Cerebellar nuclear complex (tissue), 1 donor: ENCODE measurements at places on chromosomes 7 and 10.

- DNase-seq: no peak
These were observed 25.1 kb downstream of the MAT1A start for GRCh38 chr10:80264081-80265056.

DNA sequence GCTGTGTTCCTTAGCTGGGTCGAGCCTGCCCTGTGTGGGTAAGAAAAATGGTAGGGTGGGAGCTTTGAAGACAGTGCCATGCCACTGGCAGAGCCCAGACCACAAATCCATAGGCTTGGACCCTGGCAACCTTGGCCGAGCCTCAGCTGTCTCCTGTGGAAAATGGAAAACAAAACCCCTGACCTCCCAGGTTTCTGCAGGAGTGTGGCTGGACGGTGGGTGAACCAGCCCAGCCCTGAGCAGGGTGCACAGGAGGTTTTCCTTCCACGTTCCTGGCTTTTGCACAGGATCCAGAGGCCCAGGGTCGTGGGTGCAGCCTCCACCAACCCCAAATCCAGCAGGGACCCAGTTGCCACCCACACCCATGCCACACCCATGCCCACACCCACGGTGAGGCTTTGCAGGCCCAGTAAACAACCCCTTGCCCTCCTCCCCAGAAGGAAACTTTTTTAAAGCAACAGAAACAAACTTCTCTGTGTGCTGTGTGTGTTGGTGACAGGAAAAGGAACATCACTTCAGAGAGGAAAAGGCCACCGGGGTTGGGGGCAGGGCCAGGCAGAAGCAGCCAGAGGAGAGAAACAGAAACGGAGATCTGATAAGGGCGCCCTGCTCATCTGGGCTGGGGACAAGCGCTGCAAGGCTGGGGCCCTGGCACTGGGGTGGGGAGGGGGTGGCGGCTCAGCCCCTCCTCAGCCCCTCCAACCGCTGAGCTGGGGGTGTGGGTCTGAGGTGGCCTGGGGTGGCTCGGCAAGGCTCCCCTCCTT, 20.7 kb upstream of the ZMIZ1 start:
- DNase-seq: no peak

DNA sequence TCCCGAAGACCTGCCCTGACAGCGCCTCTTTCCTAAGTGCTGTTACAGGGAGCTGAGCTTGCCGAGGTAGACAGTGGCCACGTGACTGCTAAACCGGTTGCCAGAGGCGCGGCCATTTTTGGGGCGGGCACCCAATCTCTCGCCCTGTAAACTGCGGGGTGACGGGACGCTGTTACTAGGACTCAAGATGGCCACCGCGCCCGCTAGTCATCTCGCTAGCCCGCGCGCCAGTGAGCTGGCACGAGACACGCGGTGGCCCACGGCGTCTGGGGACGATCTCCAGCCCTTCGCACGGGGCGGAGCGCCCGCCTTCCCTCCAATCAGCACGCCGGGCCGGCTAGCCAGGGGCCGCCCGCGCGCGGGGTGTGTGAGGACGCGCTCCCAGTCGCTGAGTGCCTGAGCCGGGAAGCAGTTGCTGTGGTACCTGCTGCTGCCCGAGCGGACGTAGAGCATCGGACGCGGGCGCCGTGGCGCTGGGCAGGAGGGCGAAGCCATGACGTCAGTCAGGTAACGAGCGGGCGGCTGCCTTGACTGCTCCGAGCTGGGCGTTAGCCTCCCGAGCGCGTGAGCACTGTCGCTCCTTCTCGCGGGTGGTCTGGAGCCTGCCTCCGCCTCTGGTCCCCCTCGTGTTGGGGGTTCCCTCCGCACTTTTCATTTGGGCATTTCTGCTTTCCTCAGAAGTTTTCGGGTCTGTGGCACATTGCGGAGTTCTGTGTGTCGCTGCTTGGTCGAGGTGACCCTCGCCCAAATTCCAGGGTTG, 25.5 kb downstream of the ADK start:
- DNase-seq: peak; percentile 53

DNA sequence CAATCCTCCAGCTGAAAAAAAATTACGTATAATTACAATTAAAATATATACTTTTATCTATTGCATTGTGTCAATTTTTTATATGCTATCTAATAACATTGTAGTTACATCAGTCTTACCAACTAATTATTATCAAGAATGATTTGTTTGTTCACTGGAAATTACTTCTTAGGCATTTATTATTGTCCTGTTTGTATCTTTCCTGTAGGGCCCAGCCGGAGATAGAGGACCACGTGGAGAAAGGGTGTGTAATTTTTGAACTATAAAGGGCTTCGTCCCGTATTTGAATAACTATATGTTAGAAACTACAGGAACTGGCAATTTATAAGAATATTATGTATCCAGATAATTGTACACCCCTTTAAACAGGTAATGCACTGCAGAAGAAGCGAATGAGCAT, 4.1 kb downstream of the COL1A2 start:
- DNase-seq: no peak

DNA sequence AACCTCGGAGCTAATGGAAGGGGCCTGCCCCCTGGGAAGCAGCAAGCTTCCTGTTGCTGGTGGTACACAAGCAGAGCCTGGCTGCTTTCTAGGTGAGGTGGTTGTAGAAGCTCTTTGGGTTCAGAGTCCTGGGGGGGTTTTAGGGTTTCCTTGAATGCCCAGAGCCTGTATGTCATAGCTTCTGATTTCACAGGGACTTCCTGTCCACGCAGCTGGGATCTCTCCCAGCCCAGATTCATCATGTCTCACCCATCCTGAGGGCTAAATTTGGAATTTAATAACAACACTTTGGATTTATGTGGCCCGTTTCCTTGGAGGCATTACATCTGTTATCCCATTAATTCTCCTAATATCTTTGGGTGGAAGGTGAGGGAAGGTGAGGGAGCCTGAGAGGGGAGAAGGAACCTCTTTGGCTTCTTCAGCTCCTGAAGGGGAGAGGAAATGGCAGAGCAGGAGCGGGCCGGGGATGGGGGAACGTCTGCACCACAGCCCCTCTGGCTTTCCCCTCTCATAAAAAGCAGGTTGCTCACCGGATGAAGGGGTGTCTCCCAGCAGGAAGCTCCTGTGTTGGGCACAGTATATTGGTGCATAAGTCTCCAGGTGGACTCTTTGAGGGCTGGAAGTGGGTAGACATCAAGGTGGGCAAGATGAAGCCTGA, 19.7 kb downstream of the RPS24 start:
- no peak for DNase-seq

DNA sequence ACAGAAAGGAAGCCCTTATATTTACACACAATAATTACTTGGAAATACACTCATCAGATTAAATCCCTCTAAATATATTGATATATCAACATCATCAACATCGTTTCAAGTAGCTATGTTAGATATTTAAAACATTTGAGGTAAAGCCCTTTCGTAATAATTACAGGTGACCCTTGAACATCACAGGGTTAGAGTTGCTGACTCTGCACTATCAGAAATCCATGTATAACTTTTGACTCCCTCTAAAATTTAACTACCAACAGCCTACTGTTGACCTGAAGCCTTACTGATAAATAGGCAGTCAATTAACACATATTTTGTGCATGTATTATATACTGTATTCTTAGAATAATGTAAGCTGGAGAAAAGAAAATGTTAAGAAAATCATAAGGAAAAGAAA, 34.6 kb upstream of the LRRN3 start:
- no peak for DNase-seq

DNA sequence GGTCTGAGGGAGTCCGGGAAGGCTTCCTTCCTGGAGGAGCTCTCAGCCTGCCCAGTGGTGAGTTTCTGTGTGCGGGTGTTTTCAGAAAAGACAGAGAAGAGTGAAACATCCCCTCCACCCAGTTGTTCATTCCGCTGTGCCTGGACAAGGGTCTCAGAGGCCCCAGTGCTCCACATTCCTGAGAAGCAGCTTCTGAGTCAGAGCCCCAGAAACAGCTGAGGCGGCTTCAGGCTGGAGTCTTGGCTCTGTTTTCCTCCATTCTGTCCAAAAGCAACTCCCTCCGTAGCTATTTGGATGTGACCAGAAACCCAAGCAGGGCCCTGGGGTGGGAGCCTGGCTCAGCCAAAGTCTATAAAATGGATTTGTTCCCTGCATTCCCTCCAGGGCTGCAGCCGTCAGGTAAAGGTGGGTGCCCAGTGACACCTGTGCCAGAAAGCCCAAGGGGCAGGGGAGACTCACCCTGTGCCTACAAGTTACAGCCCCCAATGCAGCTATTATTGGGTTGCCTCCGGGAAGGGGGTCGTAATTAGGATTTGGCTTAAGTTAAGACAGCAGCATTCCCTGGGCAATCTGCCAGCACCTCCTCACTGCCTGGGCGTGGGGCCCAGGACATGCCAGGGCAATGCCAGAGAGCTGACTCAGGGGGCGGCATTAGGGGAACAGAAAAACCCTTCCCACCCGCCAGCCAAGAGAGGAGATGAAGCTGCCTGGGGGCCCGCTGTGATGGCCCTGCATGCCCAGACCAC, 13.1 kb upstream of the CAMK2G start:
- peak; percentile 67 for DNase-seq

DNA sequence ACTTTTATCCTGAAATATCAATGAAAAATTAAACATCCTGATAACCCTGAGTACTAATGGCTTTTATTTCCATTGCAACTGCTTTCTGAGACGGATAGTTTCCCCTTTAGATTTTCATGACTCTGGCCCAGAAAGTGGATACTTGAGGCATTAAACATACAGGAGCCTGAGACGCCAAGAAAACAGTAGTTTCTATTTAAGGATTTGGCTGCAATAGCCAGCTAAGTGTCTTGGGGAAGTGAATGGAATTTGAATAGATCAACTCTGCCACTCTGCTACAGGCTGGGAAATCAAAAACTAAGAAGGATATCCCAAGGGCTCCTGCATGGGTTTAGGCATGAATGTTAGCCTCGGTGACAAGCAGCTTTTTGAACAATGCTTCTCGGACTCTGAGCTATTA, 24.7 kb upstream of the GPAM start:
- DNase-seq: no peak

GRCh38 chr10:78600740-78601139, 468.0 kb upstream of the ZMIZ1 start:
- DNase-seq: no peak

DNA sequence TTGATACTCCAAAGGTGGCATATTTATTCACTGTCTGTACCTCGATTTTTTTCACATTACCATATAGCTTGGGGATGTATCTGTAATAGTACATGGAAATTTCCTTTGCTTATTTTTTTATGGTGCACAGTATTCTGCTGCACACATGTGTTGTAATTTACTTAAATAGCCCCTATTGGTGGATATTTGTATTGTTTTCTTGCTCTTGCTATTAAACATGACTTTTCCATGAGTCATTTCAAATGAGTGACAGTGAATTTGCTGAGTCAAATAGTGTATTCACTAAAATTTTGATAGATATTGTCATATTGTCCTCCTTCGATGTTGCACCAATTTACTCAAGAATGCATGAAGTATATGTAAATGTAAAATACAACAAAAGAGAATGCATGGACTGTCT, 122.7 kb upstream of the STEAP4 start:
- no peak for DNase-seq

GRCh38 chr7:90988516-90988915, 275.7 kb upstream of the FZD1 start:
- DNase-seq: no peak
